ENCODE measurements at places on chromosomes 3 and 15.

- DNase-seq, result no peak
These were observed 250.6 kb downstream of the SLCO3A1 start for GRCh38 chr15:92104072-92104471.

GRCh38 chr3:102346897-102347296 is 87.9 kb upstream of the ZPLD1 start:
- DNase-seq, result no peak

DNA sequence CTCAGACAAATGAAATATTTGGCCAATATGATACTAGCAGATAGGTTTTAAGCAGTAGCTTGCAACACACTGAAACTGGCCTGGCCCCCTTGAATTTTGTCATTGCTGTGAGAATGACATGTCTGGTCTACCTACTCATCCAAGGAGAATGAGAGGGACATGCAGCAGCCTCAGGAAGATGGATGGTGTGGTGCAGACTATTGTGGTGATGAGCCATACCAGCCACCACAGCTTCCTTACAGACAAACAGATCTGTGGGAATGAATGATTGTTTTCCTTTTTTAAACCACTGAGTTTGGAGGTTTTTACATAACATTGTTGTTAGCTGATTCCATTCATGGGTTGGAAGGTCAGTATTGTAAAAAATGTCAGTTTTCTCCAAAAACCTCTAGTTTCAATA is 133.7 kb upstream of the POU1F1 start:
- DNase-seq, result no peak

- no peak for DNase-seq
These were observed 148.3 kb downstream of the NSMCE3 start for GRCh38 chr15:29121369-29121656.

GRCh38 chr3:18247139-18247695 is 177.9 kb downstream of the SATB1 start:
- no peak for DNase-seq

GRCh38 chr3:128867200-128868125 is 12.0 kb upstream of the ACAD9 start:
- DNase-seq, result no peak
